Right renal cortex interstitium (tissue), 3 donors: ENCODE measurements at places on chromosomes 12 and 14. TPM values are rescaled to one million over a fixed set of nuclear protein-coding genes. Genes with fewer than 3 reads are reported as not detected.

- no peak for DNase-seq
Measured at GRCh38 chr14:68922201-68922621, 56.9 kb downstream of the ACTN1 start.

DNA sequence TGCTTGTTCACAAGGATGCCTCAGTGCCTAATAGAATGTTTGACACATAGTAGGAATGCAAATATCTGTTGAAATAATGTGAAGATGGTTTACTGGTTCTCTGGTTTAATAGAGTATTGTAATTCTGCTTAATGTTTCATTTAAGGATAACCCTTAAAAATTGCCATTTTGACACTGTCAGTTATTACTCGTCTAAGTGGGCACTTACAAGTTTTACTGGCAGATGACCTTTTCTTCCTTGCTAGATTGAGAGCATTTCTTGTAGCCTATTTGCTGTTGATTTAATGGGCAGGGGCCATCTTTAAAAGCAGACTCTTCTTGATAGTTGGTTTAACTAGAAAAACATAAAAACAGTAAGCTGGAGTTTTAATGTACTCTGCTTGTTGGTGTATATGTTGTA, 1.9 kb downstream of the TMEM263 start:
- no peak for DNase-seq

Gene KRT4
- 0.35 TPM for polyA plus RNA-seq

Gene PARP2
- polyA plus RNA-seq = 63.9 TPM
